Thoracic aorta (tissue), 2 donors: ENCODE measurements at places on chromosomes 6 and 20.

GRCh38 chr6:18349386-18349785, 37.8 kb upstream of the RNF144B start:
- no peaks in the 10 kb centered on the region for H3K27me3 ChIP-seq
- no peak for DNase-seq
- H3K4me1 ChIP-seq: peaks cover 16% of the 10 kb centered on the region
- H3K27ac ChIP-seq: no peak overlapping the region

DNA sequence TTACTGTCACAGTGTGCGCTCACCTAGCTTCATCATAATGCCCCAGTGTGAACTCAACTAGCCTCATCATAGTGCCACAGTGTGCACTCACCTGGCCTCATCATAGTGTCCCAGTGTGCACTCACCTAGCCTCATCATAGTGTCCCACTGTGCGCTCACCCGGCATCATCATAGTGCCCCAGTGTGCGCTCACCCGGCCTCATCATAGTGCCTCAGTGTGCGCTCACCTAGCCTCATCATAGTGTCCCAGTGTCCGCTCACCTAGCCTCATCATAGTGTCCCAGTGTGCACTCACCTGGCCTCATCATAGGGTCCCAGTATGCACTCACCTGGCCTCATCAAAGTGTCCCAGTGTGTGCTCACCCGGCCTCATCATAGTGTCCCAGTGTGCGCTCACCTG, 10.6 kb downstream of the TMEM242 start:
- DNase-seq: no peak
- H3K4me3 ChIP-seq: no peak overlapping the region
- peaks cover 14% of the 10 kb centered on the region for H3K36me3 ChIP-seq

DNA sequence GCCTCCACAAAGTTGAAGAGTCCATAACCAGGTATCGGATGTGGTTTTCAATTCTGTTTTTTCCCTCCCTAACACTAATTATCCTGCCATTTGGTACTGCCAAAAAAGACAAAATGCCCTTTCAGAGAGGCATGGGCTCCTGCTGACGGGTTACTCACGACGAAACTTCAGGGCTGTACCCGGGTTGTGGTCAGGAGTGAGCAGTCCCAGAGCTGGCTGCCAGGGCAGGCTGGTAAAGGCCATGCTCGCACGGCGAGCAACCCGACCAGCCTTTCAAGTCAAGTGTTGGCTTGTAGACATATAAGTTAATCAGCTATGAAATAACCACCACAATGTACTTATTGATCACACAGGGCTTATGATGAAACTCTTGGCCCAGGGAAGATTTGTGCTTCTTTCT, 152.5 kb downstream of the FOXC1 start:
- peaks cover 33% of the 10 kb centered on the region for H3K4me1 ChIP-seq
- no peak overlapping the region for H3K4me3 ChIP-seq
- no peaks in the 10 kb centered on the region for H3K36me3 ChIP-seq
- DNase-seq: no peak
- H3K27me3 ChIP-seq: no peaks in the 10 kb centered on the region
- no peak overlapping the region for H3K27ac ChIP-seq

- peaks cover 4% of the 10 kb centered on the region for H3K4me1 ChIP-seq
- no peaks in the 10 kb centered on the region for H3K36me3 ChIP-seq
- no peaks in the 10 kb centered on the region for H3K27me3 ChIP-seq
- H3K4me3 ChIP-seq: no peak overlapping the region
These were observed 33.5 kb downstream of the ELOVL5 start for GRCh38 chr6:53315086-53315724.

GRCh38 chr20:821731-822065, 11.8 kb upstream of the FAM110A start:
- H3K4me1 ChIP-seq: no peaks in the 10 kb centered on the region
- no peak overlapping the region for H3K4me3 ChIP-seq
- H3K27ac ChIP-seq: no peak overlapping the region

- no peaks in the 10 kb centered on the region for H3K27me3 ChIP-seq
- no peaks in the 10 kb centered on the region for H3K36me3 ChIP-seq
- peak overlapping the region; percentile 93 for H3K27ac ChIP-seq
- peaks cover 18% of the 10 kb centered on the region for H3K4me1 ChIP-seq
- DNase-seq: no peak
These were observed 3.8 kb upstream of the SLC17A1 start for GRCh38 chr6:25835442-25836283.

- no peak overlapping the region for H3K27ac ChIP-seq
- no peaks in the 10 kb centered on the region for H3K36me3 ChIP-seq
- H3K27me3 ChIP-seq: no peaks in the 10 kb centered on the region
- H3K4me3 ChIP-seq: no peak overlapping the region
- no peaks in the 10 kb centered on the region for H3K4me1 ChIP-seq
These were observed 11.3 kb upstream of the CYP24A1 start for GRCh38 chr20:54184904-54185626.

DNA sequence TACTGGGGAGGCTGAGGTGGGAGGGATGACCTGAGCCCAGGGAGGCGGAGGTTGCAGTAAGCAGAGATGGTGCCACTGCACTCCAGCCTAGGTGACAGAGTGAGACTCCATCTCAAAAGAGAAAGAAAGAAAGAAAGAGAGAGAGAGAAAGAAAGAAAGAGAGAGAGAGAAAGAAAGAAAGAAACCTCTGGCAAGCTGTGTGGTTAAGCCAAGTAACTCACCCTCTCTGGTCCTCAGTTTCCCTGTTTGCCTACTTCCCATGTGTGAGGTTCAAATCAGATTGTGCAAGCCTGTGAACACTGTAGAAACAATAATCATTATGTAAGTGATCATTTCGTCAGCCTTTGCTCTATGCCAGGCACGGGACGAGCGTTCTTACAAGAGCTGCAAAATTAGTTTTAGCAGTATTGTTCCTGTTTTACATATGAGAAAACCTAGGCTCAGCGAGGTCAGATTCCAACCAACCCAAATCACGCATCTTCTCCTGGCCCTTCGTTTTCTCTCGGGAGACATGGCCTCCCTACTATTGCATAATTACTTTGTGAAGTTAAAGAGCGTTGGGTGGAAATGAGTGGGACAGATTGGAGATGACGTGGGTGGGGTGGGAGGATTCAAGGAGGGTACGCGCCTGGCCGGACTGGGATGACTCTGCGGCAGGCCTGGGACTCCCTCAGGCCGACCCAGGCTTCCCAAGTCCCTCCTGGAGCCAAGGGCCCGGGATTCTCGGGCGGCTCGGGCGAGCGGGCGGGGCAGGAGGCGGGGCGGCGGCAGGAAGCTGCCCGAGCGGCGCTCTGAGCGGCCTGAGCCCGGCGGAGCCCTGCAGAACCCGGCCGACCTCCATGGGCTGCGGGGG, at the start of gene SNX21:
TSS of gene SNX21 (plus strand) at position 770 of the 853 bp plus-strand sequence. CDS start 121 bp downstream, outside the sequence.
- H3K4me3 ChIP-seq: peak within 1 kb of the TSS; percentile 95
- H3K27me3 ChIP-seq: no peaks in the 10 kb centered on the region
- peaks cover 54% of the 10 kb centered on the region for H3K4me1 ChIP-seq
- H3K36me3 ChIP-seq: peaks cover 7% of the 10 kb centered on the region
- H3K27ac ChIP-seq: peak within 1 kb of the TSS; percentile 93
- peak; percentile 68 for DNase-seq

DNA sequence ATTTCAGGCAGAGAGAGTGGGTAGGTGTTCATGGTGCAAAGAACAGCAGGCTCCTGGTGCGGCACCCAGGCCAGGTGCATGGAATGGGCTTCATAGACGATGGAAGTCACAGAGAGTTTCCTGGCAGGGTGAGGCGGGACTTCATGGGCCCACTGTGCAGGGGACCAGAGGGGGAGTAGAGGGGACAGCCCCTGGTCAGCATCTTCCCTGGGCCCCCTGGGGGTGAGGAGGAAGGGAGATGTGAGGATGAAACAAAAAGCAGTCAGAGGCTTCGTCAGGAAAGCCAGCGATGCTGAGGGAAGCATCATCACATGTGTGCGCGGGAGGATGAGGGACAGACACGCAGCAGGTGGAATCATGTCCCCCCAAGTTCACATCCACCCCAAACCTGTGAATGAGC, 2.4 kb upstream of the THBS2 start:
- no peak for DNase-seq
- H3K27me3 ChIP-seq: no peaks in the 10 kb centered on the region
- no peak overlapping the region for H3K4me3 ChIP-seq
- H3K4me1 ChIP-seq: peaks cover 10% of the 10 kb centered on the region
- no peak overlapping the region for H3K27ac ChIP-seq
- no peaks in the 10 kb centered on the region for H3K36me3 ChIP-seq

DNA sequence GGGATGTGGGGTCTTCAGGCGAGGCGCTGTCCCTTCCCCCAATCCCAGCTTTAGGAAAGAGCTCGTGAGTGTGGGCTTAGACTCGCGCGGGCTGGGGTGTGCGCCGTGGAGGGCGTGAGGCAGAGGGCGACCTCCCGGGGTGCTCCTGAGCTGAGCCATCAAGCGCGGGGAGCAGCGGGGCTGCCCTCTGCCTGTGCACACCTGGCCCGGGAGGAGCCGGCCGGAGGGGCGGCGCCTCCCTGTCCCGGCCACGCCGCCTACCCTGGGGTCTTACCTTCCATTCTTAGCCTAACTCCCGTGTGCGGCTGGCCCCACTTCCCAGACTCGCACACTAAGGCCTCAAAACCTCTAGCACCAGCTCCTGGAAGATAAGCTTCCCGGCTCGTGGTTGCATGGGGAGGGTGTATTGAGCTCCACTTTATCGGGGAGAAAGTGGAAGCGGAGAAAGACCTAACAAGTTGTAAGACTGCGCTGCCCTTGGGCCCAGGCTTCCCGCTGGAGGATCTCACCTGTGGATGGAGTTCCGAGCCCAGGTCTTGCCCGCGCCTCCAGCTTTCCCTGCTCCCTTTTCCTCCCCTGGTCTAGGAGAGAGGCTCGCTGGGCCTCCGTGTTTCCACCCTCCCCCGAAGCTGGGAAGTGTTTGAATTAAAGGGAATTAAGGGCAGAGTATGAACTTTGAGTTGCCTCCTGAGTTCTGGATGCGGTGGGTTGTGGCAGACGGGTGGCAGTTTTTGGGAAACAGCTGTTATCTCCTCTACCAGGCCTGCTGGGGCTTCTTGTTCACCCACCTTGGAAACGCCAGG, 1.2 kb downstream of the DNMT3B start:
- H3K4me1 ChIP-seq: peaks cover 17% of the 10 kb centered on the region
- no peak for DNase-seq
- no peak overlapping the region for H3K27ac ChIP-seq
- no peaks in the 10 kb centered on the region for H3K27me3 ChIP-seq
- peak overlapping the region; percentile 92 for H3K4me3 ChIP-seq
- no peaks in the 10 kb centered on the region for H3K36me3 ChIP-seq

- peaks cover 62% of the 10 kb centered on the region for H3K4me1 ChIP-seq
- no peaks in the 10 kb centered on the region for H3K27me3 ChIP-seq
- DNase-seq: no peak
- peak overlapping the region; percentile 60 for H3K27ac ChIP-seq
- no peak overlapping the region for H3K4me3 ChIP-seq
These were observed 70.8 kb downstream of the TPD52L1 start for GRCh38 chr6:125224231-125224861.

DNA sequence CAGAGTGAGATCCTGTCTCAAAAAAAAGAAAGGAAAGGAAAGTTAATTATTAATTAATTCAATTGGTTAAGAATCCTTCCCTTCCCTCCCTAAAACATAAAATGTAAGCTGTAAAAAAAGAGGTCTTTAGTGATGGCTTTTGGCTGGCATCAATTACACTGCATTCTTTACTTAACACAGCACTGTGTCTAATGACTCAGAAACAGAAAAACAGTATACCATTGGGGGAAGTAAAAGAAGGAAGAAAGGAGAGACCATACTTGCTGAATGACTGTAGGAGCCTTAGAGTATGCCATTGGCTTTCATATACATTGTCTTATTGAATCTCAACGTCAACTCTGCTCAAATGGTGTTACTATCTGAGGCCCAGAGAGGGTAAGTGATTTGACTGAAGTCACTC, 18.3 kb upstream of the CITED2 start:
- H3K4me1 ChIP-seq: no peaks in the 10 kb centered on the region
- no peak overlapping the region for H3K4me3 ChIP-seq
- DNase-seq: no peak

DNA sequence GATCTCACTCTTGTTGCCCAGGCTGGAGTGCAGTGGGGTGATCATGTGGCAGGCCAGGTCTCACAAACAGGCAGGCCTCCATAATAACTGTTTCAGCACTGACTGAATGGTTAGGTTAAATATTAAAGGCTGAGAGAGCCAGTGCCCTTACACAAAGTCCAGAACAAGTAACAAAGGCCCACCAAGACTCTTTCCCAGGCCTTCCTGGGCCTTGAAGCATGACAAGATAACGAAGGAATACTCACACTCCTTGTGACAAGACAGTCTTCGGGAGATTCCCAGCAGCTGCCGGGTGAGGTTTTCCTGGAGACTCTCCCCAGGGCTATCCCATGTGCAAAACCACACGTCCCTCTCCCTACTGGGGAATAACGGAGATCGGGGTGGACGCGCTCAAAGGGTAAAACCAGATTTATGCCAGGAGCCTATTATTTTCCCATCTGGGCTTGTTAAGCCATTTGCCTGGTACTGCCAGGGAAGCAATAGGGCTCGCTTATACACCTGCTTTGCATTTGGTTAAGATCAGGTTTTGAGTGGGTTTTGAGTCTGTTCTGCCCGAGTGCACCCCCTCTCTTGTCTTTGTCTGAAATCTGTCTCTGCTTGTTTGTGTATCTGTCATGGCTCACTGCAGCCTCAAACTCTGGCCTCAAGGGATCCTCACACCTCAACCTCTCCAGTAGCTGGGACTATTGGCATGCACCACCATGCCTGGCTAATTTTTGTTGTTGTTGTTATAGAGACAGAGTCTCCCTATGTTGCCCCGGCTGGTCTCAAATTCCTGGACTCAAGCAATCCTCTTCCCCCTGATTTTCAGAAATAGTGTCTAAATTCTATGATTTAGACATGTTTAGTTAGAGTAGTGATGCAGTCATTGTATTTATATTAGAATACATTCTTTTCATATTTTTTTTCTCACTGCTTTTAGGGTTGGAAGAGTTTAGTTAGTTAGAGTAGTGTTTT, 1.4 kb upstream of the ENPP3 start:
- H3K4me1 ChIP-seq: peaks cover 6% of the 10 kb centered on the region
- no peak overlapping the region for H3K27ac ChIP-seq
- no peaks in the 10 kb centered on the region for H3K27me3 ChIP-seq
- H3K4me3 ChIP-seq: no peak overlapping the region
- no peak for DNase-seq
- no peaks in the 10 kb centered on the region for H3K36me3 ChIP-seq

- peak overlapping the region; percentile 92 for H3K27ac ChIP-seq
- no peaks in the 10 kb centered on the region for H3K36me3 ChIP-seq
- no peaks in the 10 kb centered on the region for H3K27me3 ChIP-seq
- H3K4me3 ChIP-seq: peak overlapping the region; percentile 71
These were observed 9.3 kb upstream of the NQO2 start for GRCh38 chr6:2990248-2990931.

GRCh38 chr20:35290186-35290886, 1.9 kb downstream of the FAM83C start:
- no peaks in the 10 kb centered on the region for H3K4me1 ChIP-seq
- DNase-seq: no peak
- no peaks in the 10 kb centered on the region for H3K27me3 ChIP-seq
- H3K4me3 ChIP-seq: no peak overlapping the region
- no peaks in the 10 kb centered on the region for H3K36me3 ChIP-seq

DNA sequence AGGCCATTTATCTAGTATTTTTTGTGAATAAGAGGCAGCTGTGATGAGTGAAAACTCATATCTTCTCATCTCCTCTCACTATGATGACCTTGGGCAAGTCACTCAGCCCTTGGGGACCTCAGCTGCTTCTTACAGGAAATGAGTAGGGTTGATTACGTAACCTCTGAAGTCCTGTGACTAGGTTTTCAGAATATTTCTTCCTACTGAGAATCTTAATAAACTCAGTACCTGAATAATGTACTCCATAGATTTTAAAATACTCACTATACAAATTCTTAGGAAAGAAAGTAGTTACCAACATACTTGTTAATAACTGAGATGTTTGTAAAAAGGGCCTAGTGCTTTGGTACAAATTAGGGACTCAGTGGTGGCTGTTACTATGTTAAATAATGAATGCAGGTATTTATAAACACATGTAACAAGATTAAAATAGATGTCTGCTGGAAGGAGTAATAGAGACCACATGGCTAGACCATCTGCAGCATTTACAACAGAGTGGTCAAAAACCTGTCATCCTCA, 60.9 kb downstream of the RPRD1B start:
- peak overlapping the region; percentile 54 for H3K27ac ChIP-seq
- peaks cover 20% of the 10 kb centered on the region for H3K4me1 ChIP-seq
- H3K4me3 ChIP-seq: no peak overlapping the region
- H3K27me3 ChIP-seq: no peaks in the 10 kb centered on the region
